CD4-positive, alpha-beta T cell treated with Interleukin-21 for 1 hour (primary cell): ENCODE measurements at places on chromosomes 7 and 10.

DNA sequence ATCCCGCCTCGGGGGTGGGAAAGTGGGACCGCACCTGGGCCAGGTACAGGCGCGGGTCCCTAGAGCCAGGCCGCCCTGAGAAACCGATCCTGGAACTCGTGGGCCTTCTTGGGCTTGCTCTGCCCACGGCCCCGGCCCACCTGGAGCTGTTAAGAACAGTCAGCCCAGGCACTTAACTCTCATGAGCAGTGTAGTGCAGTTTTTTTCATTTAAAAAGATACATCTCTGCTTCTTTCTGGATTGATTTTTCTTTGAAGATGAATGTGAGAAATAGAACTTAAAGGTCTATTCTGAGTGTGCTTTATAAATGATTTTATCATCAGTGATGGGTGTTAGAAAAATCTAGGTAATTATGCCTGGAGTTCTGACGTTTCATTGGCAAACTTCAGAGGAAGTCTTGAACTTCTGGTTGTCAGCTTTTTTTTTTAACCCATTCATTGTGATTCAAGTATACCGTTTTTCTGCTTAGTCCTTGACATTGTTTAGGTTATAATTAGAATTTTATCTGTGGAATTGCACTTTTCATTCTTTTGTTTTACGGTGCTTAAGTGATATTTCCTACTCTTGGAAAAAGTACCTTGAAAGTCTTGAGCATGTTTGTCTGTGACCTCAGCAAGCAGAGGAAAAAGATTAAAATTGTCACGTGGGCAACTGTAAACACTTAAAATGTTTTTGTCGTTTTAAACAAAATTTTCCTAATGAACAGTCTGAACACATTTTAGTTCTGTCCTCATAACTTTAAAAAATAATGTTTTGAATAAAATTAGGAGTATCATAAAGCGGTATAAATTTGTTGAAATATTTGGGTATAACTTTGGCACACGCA, 906 bp downstream of the CDK1 start:
- no peak for DNase-seq

GRCh38 chr10:101903827-101904550, 60.4 kb upstream of the KCNIP2 start:
- no peak for DNase-seq

DNA sequence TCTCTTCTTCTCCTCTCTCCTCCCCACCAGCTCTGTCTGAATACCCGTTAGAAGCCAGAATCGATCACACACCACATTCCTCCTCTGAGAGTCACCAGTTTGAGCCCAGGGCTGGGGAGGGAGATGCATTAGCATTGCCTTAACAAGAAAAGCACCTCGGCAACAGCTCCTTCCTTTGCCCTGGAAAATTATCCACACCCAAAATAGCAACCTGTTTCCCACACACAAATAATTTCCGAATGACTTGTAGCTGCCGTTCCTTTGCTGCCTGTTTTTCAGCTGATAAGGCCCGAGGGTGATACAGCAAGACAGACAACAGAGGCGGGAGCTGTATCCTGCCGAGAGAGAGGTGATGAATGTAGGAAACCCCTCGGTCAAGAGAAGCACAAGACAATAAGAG, 91.3 kb downstream of the CPXM2 start:
- DNase-seq, result no peak

DNA sequence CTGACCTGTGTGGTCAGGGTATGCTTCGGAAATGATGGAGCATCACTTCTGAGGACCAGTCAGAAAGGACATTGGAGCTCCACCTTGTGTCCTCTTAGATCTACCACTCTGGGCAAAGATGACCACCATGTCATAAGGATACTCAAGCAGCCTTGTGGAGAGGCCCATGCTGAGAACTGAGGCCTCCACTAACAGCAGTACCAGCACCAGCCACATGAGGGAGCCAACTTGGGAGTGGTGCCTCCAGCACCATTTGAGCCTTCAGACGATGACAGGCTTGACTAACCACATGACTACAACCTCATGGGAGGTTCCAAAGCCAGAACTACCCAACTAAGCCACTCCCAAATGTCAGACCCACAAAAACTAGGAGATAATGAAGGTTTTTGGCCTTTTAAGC, 116.0 kb downstream of the NPTX2 start:
- DNase-seq, result peak; percentile 14

- no peak for DNase-seq
These were observed 154.6 kb upstream of the TARP start for GRCh38 chr7:38428041-38428440.

- peak; percentile 53 for DNase-seq
These were observed 6.1 kb downstream of the NYAP1 start for GRCh38 chr7:100489824-100490223.

- DNase-seq, result no peak
These were observed 78.2 kb downstream of the MAPK8 start for GRCh38 chr10:48384699-48384982.

DNA sequence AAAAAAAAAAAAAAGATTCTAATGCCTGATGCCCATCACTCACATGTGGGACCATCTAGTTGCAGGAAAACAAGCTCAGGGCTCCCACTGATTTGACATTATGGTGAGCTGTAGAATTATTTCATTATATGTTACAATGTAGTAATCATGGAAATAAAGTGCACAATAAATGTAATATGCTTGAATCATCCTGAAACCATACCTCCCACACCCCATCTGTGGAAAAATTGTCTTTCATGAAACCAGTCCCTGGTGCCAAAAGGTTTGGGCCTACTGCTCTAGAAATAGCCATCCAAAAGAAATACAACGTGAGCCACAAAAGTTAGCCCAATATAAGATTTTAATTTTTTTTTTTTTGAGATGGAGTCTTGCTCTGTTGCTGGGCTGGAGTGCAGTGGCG, 265.1 kb downstream of the PRPF18 start:
- no peak for DNase-seq

DNA sequence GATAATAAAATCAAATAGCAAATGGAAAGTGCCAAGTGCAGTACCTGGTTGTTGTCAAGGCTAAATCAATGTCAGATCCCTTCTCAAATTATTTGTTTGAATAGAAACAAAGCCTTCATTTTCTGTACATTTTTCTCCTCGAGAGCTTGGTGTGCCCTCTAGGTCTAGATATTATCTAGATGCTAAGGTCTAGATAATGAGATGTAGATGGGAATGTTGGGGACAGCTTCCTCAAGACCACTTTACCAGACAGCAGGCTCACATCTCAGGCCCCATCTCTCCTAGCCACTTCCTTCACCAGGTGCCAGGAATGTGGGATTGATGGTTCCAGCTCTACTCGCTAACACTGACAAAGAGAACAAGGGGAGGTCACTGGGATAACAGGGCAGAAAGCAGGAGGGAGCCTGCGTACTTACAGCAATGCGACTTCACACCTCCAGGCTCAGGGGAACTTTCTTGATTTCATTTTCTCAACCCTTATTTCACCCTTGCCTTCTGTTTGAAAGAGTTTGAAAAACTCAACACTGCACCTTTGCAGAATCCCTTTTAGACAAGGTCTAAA, 451.4 kb upstream of the VSTM2A start:
- no peak for DNase-seq
